ENCODE measurements at places on chromosomes 3 and 15. TPM values are rescaled to one million over a fixed set of nuclear protein-coding genes. Genes with fewer than 3 reads are reported as not detected.

The LAMB2 gene
- total RNA-seq = 803 TPM

The UROC1 gene
- total RNA-seq = not detected

The TMIE gene
- 0.48 TPM for total RNA-seq

The HGD gene
- not detected for total RNA-seq

The AGTR1 gene
- total RNA-seq = 0.28 TPM

The SLC2A2 gene
- total RNA-seq = not detected

The GOLGA8R gene
- 1.4 TPM for total RNA-seq

The PLSCR1 gene
- 20.6 TPM for total RNA-seq

The LTK gene
- total RNA-seq = 0.11 TPM

The TTC23 gene
- 12.4 TPM for total RNA-seq

The KBTBD8 gene
- total RNA-seq = 11.4 TPM

The LRRIQ4 gene
- total RNA-seq = not detected

The DPPA2 gene
- not detected for total RNA-seq

Data from heart right ventricle (tissue), 16 donors.